ENCODE measurements at places on chromosomes 3 and 15.

GRCh38 chr3:137116619-137117018, 158.8 kb downstream of the IL20RB start:
- DNase-seq: no peak

GRCh38 chr3:82416349-82416748, 654.9 kb upstream of the GBE1 start:
- no peak for DNase-seq

- DNase-seq: no peak
Measured at GRCh38 chr3:80870476-80871041, 890.9 kb downstream of the GBE1 start.

GRCh38 chr3:138317687-138318086, 12.0 kb downstream of the NME9 start:
- DNase-seq: no peak

- DNase-seq: no peak
Measured at GRCh38 chr15:47095833-47096232, 621.5 kb upstream of the SEMA6D start.
